ENCODE measurements at places on chromosomes 4 and X. TPM values are rescaled to one million over a fixed set of nuclear protein-coding genes. Genes with fewer than 3 reads are reported as not detected.

Gene ARAP2
- 7.4 TPM for polyA plus RNA-seq

Gene IL9R
- polyA plus RNA-seq, result 0.20 TPM

Gene S100P
- 3.9 TPM for polyA plus RNA-seq

Gene LAS1L
- polyA plus RNA-seq, result 40.3 TPM

Gene ITIH6
- polyA plus RNA-seq, result 0.04 TPM

Gene EGF
- 3.8 TPM for polyA plus RNA-seq

Gene PCDH19
- 2.7 TPM for polyA plus RNA-seq

Gene FGF16
- not detected for polyA plus RNA-seq

Gene C4orf51
- polyA plus RNA-seq, result not detected

Gene SRPX2
- 12.7 TPM for polyA plus RNA-seq

DNA sequence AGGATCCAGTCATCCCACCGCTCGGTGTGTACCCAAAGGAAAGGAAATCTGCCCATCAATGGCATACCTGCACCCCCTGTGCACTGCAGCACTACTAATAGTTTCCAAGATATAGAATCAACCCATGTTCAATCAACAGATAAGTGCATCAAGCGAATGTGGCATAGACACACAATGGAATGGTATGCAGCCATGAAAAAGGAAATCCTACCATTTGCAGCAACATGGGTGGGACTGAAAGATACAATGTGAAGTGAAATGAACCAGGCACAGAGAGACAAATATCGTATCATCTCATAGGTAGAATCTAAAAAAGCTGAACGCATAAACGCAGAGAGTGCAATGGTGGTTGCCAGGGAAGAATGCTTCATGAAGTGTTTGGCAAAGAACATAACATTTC, 42.5 kb downstream of the DHRSX start:
- DNase-seq, result no peak

GRCh38 chrX:71885099-71885498, 25.5 kb upstream of the NHSL2 start:
- DNase-seq, result no peak

DNA sequence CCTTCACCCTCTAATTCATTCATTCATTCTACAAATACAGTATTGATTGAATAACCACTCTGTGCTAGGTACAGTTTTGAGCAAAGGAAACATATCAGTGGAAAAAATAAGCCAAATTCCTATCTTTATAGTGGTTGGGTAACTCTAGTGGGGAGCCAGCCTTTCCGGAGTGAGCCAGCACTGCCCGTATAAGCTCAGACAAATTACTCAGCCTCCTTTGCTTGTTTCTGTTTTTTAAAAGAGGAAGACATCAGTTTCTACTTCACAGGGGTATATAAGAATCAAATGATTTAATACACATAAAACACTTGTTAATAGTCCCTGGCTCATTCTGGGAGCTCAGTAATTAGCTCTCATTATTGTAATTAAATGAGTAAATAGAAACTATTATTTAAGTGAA, 238.2 kb upstream of the MAD2L1 start:
- no peak for DNase-seq

GRCh38 chr4:180532691-180533090, 1710.5 kb upstream of the TENM3 start:
- DNase-seq, result no peak

DNA sequence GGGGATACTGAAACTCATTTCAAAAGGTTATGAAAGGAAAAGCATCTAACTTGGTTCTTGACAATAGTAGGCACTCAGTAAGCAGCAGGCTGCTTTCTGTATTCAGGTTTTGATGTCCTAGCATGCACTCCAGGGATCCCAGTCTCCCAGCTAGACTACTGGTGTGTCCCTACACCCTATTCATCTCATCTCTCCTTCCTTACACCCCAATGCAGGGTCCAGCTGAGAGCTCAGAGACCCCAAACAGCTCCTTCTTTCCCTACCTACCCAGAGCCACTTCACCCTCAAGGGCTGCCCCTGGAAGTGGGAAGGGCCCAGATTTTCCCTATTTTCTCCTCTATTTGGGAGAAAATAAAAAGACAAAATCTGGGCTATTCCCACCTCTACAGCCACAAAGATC, 1.6 kb upstream of the EFNB1 start:
- no peak for DNase-seq

GRCh38 chr4:99208719-99209075, 10.3 kb downstream of the ADH6 start:
- DNase-seq, result no peak

GRCh38 chr4:182925298-182925757, 8.1 kb upstream of the DCTD start:
- peak; percentile 68 for DNase-seq

- no peak for DNase-seq
Measured at GRCh38 chr4:10688846-10689245, 4.3 kb upstream of the CLNK start.

DNA sequence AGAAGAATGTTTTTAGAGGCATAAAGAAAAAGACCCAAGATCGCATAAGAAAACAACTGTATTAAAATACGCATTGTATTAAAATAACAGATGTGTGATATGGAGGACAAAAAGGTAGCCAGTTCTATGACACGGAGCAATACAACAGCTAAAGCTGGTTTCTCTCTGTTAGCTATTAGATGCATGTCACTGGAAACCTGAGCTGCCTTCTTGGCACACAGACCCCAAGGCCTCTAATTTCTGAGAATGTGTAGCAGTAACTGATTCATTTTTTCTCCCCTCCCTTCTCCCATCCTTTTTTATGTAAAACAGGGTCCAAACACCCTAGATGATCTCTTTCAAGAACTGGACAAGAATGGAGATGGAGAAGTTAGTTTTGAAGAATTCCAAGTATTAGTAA, 4.1 kb downstream of the S100G start:
- DNase-seq, result no peak

GRCh38 chr4:174324725-174325124, 41.0 kb downstream of the CEP44 start:
- no peak for DNase-seq

DNA sequence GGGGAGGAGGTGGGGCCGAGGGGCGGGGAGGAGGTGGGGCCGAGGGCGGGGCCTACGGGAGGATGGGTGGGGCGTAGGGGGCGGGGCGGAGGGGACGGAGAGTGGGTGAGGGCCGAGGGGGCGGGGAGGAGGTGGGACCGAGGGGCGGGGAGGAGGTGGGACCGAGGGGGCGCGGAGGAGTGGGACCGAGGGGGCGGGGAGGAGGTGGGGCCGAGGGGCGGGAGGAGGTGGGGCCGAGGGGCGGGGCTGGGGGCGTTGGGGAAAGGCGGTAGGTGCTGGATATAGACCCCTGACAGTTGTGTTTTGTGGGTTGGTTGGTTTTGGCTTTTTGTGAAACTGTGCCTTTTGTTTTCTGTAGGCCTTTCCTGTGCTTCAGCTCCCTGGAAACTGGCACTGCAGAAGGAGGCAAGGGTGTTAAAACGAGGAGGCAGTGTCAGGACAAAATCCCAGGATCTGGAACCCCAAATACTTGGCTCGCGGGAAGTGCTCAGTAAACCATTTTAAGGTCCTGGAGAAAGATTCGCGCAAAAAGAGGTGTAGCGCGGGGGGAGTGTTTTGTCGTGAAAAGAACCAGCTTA, 580 bp upstream of the MMGT1 start:
- DNase-seq, result peak; percentile 47

GRCh38 chr4:19193274-19193981, 1058.3 kb upstream of the SLIT2 start:
- DNase-seq, result no peak

DNA sequence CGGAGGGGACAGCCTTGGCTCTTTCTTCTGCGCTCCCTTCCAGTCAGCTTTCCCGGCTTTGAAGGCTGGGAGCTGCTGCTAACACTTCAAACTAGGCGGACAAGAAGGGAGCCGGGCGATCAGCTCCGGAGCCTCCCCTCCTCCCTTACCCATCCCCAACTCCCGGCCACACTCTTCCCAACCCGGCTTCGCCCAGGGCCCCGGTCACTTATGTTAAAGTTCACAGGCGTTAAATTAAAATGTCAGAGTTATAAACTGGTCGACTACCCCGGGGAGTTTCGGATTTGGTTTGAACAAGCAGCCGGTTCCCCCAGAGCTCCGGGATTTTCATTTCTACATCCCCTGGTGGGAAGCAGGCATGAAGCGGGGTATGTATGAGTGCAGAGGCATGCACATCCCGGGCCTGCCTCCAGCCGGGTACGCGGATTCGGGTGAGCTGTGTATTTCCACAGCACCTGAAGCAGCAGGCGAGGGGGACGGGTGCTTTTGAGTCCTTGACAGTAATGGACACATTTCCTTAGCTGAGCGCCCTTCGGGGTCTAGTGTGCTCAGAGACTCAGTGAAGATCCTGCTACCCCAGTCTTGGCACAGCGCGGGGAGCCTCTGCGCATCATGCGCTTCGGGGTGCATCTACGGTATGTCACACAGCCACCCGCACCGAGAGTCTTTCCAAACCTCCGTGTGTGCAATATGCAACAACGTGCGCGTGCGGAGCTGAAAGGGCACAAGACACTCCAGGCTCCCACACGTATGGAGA, 880 bp downstream of the UNC5C start:
- no peak for DNase-seq

GRCh38 chr4:137125011-137125410, 407.3 kb downstream of the PCDH18 start:
- no peak for DNase-seq

- no peak for DNase-seq
Measured at GRCh38 chrX:100895365-100896075, 21.4 kb upstream of the NOX1 start.

DNA sequence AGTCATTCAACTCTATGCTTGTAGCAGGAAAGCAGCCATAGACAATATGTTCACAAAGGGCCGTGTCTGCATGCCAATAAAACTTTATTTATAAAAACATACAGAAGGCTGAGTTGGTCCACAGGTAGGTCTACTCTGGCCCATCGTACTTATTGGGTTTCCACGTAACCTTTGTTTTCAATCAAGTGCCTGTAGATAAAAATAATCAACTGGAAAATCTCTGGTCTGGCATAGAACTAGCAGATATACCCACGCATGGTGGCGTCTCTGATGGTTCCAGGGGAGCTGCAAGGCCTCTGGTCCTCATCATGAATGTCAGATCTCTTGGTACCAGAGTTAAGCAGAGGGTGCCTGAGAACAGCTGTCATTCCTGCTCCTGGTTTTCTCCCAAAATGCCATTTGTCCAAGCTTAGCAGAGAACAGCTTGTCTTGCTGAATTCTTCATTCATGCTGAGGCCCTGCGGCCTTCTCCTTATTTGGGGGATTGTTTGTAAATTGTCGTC, 31.4 kb upstream of the JAKMIP1 start:
- no peak for DNase-seq

DNA sequence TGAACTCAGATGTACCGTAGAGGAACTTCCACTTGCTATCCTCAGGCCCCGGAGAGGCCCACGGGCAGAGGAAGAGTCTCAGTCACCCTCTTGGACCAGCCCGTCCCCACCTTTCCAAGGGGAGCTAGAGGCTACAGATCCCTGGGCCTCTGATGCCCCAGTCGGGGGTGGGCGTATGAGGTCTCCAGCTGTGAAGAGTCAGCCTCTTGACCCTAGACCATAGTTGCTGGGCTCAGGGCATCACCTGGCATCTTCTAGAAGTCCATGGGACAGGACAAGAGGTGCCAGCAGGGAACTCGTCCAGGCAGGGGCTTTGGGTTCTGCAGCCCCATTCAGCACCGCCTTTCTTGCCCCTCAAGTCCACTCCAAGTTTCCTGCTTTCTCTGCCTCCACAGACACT, 11.6 kb downstream of the SASH3 start:
- DNase-seq, result no peak

DNA sequence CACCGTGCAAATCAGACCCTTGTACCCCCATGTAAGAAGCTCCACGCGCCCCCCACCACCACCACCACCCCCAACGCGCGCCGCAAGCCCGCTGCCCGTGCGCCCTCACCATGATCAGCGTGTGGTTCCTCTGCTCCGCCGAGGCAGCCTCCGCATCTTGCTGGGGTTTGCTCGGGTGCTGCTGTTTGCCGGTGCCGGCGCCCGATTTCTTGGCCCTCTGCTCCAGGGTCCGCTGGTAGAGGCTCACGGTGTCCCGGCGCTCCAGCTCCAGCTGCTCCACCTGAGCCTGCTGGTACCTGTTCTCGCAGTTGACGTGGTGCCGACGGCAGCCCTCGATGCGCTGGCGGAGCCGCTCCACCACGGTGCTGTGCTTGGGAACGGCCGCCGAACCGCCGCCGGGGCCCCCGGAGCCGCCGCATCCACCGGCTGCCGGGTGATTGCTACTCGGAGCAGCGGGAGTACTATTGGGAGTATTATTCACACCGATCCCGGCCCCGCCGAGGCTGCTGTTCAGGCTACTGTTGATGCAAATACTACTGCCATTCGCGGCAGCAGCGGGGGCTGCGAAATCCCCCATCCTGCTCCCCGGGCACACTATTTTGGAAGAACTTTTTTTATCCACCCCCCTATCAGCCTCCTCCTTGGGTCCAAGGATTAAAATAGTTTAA, 1.1 kb downstream of the MAML3 start:
- no peak for DNase-seq

DNA sequence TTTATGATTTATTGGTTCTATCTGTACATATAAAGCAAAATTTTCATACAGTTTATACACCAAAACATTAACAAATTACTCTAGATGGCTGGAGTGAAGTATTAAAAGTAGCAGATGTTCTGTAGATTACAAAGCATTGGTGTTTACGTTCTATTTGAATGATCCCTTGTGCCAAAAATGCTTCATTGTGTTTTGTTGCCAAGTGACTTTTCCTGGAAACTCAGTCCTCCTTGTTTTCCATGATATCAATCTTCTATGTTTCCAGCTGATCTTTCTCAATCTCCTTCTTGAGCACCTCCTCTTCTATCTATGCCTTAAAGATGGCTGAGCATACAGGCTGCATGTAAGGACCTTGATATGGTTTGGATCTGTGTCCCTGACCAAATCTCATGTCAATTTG, 263.6 kb upstream of the CTSO start:
- no peak for DNase-seq

- no peak for DNase-seq
Measured at GRCh38 chrX:150531467-150531866, 37.0 kb upstream of the MTM1 start.

DNA sequence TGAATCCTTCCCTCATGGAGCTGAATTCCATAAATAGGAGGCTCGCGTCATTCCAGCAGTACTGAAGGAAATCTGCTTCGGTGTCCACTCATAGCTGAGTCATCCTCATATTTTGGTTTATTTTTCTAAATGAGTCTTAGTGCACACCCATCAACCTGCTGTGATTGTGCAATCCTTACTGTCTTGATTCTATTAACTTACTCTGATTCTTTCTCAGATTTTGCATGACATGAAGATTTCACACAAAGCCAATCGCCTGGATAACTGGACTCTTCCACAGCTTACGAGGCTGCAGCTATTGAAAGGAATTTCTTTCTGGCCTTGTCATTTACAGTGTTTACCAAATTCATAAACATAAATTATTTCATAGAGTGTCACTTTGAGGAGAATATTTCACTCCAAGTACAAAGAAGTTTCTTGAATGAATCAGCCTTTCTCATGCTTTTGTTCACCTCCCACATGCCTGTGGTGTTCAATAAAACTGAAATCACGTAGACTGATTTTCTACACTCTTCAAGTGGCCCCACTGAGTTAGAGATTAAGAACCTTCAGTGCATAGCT, 207.6 kb upstream of the SLITRK2 start:
- no peak for DNase-seq

- DNase-seq, result no peak
Measured at GRCh38 chr4:17657849-17658248, 43.4 kb downstream of the MED28 start.
